ENCODE measurements at places on chromosomes 7 and 10.
A peak's percentile ranks its signal among the peaks of the same experiment; 100 is the strongest.

DNA sequence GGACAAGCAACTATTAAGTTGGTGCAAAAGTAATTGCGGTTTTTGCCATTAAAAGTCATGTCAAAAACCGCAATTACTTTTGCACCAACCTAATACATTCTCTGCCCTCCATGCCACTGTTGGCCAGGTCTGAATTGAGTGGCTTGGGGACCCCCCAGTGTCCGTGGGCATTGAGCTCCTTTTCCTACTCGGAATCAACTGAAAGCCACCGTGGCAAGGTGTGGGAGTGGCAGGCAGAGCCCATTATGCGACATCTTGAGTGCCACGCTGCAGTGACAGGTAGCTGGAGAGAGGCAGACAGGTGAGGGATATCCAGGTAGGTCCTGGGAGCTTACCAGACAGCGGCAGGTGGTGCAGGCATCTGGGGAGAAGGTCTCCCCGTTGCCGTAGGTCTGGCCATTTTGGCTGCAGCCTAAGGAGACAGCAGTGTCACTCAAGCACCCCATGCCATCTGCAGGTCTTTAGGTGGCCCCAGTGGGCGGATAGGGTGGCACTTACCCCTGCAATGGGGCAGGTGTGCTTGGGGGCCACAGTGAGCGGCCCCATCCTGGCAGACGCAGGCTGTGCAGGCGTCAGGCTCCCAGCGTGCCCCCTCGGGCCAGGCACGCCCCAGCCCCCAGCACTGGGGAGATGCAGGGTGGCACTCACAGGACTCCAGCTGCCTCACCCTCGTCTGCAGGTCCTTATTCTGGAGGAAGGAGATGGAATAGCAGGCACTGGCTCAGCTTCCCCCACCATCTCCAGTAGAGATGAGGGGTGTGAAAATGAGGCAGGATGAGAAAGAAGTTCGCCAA, 3.5 kb downstream of the KCP start:
- no peak for DNase-seq

DNA sequence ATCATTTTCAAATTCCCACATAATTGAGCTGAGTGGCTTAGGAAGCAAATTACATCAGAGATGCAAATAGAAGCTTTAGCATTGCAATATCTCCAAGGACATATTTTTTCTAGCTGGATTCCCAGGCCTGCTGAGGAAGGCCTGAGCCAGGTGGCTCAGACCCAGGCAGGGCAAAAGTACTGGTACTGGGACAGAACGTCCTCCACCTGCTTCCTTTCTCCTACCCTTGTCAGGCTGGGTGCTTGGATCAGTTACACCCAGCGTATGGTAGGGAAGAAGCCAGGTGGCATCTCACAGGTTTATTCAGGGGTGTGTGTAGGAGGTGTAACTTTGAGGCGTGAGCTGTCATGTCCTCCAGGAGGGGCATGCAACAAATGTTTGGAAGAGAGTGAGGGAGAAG, 3.0 kb upstream of the PANK1 start:
- no peak for DNase-seq

GRCh38 chr10:44771233-44771995, 139.7 kb upstream of the TMEM72 start:
- no peak for DNase-seq

DNA sequence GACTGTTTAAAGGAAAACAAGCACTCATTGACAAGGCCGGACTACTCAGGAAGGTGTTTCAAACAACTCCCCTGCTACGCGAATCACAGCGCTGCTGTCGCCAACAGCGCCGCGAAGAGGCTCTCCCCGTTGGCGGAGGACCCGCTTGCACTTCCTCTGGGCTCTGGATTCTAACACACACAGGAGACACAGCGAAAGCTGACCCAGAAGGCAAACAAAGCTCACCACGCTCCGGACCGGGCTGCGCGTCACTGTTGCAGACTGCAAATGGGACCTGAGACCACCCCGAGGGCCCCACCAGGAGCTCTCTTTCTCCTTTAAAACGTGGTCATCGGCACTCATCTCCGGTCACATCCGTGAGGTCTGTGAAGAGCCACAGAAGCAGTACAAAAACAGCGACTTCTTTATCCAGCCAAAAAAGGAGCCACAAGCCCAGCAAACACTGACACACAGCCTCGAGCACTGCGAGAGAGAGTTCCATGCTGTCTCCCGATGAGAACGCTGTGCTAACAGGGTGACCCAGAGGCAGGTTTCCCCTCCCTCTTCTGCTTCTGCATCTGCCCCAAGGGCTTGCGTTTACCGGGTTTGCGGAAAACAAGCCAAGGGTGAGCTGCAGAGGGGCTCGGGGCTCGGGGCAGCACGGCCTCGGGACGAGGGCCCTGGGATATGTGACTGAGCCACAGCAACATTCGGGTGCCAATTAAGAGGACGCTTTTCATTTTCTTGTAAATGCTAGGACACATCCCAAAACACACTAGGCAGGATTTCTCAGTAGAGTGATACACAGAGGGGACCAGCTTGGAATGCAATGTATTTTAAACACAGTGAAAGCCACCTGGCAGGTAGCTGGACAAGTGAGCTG, 41.3 kb downstream of the AMZ1 start:
- no peak for DNase-seq

GRCh38 chr10:1561731-1562337, 175.5 kb downstream of the ADARB2 start:
- no peak for DNase-seq

GRCh38 chr7:133727476-133728214, 399.5 kb upstream of the LRGUK start:
- DNase-seq, result no peak

DNA sequence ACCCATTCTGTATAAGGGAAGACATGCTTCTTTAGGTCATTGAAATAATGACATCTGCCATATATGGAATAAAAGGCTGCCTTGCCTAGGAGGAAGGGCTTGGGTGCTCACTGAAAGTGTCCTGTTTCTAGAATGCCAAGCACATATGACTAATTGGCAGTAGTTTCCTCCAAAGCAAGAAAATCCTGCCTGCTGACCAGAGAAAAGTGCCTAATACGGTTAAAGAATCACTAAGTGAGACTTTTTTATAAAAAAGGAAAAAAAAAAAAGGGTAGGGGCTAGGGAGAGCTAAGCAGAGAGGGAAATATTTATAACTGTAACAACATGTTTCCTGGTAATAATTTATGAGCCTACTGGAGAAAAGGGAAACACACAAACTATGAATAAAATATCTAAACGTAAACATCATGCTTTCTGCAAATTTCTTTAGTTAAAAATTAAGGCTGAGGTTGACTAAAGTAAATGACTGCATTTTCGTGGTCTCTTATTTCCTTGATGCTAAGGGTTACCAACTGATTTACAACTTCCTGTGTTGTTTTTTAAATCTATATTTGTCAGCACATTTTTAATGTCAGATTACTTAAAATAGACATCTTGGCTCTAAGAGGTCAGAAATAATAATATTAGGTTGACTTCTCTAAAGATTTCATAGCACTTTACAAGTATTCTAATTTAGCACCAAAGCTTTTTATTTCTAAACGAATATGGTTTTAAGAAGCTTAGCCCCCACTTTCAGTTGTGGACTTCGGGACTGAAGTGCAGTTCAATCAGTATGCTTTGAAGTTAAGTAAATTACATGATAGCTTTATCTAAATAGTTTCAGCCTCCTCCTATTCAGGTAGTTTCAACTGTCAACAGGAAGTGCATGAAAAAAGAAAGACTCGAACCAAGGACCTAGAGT, 89.6 kb downstream of the CABCOCO1 start:
- no peak for DNase-seq

DNA sequence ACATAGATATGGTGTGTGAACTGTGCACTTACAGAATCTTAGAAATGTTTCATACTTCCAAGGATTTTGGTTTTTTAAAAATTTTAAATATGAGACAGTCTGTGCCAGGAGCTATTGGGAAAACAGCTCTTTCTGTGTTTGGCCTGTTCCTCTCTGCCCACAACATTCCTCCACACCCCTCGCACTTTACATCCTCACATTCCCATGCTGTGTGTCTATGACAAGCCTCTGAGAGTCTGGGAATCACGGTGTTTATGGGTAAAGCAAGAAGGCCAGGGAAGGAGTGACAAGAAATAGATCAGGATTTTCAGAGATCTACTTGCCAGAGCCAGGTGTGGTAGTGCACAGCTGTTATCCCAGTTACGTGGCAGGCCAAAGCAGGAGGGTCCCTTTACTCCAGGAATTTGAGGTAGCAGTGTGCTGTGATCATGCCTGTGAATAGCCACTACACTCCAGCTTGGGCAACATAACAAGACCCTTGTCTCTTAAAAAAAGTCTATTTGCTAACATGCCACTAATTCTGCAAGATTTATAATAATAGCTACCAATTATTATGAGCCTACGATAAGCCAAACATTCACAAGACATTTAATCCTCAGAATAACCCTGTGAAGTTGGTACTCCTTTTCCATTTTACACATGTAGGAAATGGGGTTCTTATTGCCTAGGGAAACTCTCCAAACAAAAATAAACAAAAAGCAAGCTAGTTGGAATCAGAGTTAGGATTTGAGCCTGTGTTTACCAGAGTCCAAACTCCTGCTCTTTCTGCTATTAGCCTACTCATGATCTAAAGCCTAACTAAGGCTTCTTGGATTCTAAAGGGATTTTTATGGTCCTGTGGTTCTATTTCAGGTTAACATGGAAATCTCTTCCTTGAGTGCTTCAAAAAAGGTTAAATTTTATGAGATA, 168.3 kb upstream of the SP8 start:
- DNase-seq, result no peak

GRCh38 chr7:28135315-28135714, 45.3 kb downstream of the JAZF1 start:
- no peak for DNase-seq

- DNase-seq, result no peak
Measured at GRCh38 chr10:132063432-132063831, 2.3 kb upstream of the JAKMIP3 start.

DNA sequence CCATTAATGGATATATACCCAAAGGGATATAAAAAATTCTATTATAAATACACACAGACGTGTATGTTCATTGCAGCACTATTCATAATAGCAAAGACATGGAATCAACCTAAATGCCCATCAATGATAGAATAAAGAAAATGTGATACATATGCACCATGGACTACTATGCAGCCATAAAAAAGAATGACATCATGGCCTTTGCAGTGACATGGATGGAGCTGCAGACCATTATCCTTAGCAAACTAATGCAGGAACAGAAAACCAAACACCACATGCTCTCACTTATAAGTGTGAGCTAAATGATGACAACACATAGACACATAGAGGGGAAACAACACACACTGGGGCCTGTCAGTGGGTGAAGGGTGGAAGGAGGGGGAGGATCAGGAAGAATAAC, 33.0 kb downstream of the POLR1F start:
- DNase-seq, result no peak

DNA sequence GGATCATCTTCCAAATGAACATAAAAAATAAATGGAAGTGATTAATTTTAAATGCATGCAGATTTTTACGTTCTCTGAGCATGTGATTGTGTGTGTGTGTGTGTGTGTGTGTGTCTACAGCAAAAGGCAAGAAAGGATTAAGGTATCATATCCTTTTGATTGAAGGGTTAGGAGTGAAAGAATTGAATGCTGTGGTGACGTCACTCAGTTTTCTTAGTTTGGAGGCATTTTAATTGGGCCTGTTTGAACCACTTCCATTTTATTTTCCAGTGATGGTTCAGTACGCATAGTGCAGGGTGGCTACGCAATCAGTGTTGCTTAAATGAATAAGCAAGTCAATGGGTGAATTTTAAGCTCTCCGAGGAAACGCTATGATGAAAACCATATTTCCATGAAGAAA, 31.3 kb downstream of the TACC2 start:
- DNase-seq, result no peak

DNA sequence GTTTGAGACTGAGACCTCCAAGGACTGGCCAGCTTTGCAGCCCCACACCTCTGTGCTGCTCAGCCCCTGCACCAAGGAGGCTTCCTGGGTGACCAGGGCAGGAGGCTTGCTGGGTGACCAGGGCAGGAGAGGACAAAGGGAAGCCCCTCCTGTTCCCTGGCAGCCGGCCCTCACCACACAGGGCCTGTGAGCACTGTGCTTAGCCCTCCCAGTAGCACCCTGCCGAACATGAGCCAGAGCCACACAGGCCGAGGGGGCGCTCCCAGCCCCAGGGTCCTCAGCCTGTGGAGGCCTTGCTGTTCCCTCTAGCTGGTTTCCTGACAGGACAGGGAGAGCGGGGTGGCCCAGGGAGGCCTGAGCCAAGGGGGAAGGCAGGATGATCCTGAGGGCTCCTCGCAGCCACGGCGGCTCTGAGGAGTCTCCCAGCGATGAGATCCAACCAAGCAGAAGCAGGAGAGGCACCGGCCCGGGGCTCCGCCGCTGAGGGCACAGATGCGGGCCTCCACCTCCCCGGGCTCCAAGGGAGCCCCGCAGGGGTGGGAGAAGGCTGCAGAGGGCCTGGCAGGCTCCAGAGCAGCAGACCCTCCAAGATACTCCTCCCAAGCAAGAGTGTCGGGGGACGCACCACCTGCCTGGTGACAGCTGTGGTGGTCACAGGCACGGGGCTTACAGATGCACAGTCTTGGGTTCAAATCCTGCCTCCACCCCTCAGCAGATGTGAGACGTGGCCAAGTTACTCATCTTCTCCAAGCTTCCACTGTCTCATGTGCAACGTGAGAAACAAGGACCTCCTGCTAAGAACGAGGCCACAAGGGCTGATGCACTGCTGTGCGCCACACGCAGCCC, 22.5 kb downstream of the WDR86 start:
- no peak for DNase-seq

GRCh38 chr7:71509381-71509780, 377.4 kb downstream of the GALNT17 start:
- no peak for DNase-seq

DNA sequence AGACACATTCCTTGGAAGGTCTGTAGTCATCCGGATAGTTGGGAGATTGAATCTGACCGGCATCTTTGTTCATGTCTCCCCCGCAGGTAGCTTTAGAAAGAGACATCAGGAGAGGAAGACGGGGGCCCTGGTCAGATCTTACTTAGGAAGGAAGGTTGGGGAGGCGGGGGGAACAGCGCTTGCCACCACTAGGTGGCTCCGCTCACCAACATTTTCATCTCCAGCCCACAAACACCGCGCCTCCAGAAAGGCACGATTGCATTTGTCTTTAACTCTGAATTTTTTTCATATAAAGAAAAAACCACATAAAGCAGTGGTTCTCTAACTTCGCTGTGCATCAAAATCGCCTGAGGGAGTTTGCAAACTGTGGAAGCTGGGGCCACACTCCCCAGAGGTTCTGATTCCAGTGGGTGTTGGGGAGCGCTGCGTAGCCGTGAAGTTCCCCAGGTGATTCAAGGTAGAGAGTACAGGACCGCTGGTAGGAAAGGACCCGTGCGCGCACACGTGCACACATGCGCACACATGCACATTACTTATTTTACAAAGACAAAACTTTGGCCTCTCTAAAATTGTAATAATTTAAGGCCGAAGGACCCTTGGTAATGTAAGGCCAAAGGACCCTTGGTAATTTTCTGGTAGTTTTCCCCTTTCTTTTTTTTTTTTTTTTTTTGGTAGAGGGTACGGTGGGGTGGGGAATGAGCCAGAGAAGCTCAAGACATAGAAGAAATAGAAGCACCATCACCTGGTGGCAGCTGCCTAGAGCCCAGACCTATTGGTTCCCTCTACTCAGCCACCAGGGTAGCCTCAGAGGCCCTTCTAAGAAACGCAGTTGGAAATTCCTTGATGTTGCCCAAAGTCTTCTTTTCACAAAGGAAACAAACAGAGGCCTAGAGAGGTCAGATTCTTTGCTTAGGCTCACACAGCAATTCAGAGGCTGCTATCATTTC, 37.4 kb upstream of the OPALIN start:
- peak; percentile 49 for DNase-seq
